ENCODE measurements at places on chromosomes 6 and 20.
A peak's percentile ranks its signal among the peaks of the same experiment; 100 is the strongest.

DNA sequence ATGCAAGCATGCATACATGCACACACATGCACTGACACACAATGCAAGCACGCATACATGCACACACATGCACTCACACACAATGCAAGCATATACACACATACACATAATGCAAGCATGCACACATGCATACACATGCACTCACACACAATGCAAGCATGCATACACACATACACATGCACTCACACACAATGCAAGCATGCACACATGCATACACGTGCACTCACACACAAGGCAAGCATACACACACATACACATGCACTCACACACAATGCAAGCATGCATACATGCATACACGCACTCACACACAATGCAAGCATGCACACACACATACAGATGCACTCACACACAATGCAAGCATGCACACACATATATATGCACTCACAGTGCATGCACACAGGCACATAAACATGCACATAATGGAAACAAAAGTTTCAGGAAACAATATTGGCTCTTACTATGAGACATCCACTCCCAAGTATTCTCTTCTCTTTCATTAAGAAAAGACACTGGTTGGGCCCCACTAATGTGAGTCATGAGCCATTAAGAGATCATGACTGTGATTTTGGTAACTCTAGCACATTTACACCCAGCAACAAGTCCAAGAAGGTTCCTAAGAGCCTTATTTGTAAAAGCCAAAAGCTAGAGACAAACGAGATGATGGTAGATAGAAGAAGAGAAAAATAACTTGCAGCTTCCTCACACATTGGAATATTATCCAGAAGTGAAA lies 22.2 kb downstream of the APCDD1L start:
- DNase-seq, result no peak

GRCh38 chr6:27374824-27375612 lies 13.5 kb upstream of the ZNF391 start:
- peak; percentile 73 for DNase-seq

DNA sequence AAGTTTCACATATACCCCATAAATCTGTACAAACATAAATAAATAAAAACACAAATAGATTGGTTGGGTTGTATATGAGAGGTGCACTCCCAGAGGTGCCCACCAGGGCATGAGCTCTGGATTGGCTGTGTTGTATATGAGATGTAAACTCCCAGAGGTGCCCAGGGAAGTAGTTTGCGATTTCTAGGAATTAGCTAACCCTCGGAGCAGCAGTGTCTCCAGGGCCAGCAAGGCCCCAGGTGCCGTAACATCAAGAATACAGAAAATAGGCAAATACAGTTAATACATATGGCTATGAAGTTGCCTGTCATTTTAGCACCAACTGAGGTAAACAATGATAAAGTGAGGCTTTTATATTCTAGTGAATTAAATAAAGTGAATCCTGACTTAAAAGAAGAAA lies 5.4 kb upstream of the GINM1 start:
- DNase-seq, result no peak

DNA sequence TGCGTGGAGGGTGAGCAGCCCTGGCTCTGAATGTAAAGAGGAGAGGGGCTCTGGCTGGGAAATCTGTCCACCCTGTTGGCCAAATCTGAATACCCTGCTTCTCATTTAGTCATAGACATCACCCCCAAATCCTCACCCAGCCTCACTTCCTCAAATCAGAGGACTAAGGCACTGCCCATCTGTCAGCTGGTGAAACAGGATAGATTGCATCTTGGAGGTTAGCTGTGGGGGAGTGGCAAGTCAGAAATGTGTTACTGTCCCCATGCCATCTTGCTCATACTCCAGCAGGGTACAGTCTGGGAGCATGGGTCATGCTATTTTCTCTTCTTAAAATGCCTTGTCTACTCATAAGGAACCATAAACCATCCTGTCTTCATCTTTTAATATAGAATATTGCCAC lies 9.5 kb upstream of the DTNBP1 start:
- no peak for DNase-seq

DNA sequence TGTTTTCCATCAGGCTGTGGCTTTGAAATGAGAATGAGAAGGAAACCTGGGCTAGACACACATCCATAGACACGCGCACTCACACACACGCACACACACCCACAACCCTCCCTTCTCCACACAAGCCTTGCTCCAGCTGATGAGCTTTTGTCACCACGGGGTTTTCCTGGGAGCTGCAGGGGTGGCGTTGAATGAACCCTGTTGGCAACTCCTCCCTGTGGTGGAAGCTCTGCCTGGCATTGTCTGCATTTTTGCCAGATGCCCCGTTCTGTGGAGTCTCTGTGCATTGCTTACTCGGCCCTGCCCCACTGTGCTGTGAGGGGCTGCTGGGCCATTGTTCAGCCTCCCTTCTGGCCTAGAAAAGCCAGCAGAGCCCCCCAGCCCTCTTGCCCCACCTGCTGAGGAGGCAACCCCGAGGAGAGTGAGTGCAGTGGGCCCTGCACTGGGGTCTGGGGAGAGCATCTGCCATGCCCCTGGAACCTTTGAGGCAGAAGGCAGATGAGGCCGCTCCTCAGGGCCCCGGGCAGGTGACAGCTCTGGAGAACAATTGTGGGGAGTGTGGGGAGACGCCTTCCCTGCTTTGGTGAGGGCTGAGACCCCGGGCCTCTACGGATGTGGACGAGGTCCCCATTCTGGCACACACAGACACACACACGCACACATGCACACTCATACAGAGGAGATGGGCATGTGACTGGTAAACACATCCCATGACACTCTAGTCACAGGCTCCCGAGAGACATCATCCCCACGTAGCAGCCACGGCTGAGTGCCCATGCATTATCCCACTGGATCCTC lies 9.9 kb downstream of the ADIG start:
- no peak for DNase-seq

DNA sequence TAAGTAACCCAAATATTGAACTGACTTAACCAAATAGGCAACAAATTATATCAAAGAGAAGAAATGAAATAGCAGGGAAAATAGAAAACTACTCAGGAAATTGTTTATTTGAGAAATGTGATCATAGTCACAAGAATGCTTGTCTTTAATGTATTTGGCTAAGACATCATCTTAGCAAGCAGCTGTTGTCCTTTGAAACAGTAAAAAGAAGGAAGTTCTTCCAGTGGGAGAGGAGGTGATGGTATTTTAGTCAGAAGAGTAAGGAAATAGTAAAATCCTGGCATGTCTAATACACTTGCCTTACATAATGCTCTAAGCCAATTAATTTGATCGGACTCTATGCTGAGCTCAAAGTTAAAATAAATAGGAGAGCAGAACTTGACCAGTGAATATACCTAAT lies 126.5 kb downstream of the EPM2A start:
- DNase-seq, result no peak

DNA sequence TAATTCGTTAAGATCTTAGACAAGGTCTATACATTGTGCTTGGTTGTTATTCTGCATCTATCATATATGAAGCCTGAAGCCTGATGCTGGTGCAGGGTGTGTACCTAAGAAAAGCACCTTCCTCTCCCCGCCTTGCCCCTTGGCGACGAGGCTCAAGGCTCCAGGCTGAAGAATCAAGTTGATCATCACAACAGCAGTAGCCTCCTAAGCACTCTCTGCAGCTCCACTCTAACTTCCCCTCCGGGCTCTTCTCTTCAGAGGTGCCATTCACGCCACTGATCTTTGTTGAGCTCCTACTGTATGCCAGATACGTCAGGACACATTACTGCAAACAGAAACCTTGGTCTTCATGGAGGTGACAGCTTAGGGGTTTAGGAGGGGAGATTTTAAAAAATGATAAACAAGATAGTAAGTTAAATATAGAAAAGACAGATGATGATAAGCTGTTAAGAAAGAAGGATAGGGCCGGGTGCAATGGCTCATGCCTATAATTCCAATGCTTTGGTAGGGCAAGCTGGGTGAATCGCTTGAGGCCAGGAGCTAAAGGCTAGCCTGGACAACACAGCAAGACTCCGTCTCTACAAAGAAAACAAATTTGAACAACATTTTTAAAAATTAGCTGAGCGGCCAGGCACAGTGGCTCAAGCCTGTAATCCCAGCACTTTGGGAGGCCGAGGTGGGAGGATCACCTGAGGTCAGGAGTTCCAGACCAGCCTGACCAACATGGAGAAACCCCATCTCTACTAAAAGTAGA lies 38.4 kb upstream of the ZNF217 start:
- DNase-seq, result no peak

GRCh38 chr6:307065-307814 lies 15.0 kb downstream of the DUSP22 start:
- DNase-seq, result no peak

GRCh38 chr6:110731196-110731595 lies 84.1 kb downstream of the CDK19 start:
- DNase-seq, result no peak

DNA sequence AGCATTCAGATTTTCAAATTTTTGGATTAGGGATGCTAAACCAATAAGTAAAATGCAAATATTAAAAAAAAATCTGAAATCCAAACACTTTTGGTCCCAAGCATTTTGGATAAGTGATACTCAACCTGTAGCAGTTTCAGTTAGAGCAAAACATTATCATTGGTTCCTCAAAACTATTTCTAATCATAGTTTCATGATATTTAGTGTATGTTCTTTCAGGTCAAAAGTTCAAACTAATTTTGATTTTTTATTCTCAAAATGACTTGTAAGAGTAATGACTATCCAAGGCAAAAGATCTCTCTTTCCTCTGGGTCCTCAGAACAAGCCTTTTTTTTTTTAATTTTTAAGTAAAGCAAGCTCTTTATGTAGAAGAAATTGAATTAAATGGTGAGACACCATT lies 64.0 kb upstream of the TFB1M start:
- DNase-seq, result no peak

GRCh38 chr6:18507018-18507415 lies 119.9 kb downstream of the RNF144B start:
- no peak for DNase-seq

DNA sequence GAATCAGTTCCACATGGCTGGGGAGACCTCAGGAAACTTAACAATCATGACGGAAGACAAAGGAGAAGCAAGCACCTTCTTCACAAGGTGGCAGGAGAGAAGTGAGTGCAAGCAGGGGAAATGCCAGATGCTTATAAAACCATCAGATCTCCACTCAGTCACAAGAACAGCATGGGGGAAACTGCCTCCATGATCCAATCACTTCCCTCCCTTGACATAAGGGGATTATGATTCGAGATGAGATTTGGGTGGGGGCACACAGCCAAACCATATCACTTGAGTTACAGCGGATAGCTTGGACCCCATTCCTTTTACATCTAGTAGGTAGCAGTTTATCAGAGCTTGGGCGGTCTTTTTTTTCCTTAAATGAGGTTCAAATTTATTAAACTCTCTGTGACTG lies 19.1 kb downstream of the AFDN start:
- DNase-seq, result no peak

GRCh38 chr6:167237438-167238145 lies 53.5 kb upstream of the UNC93A start:
- no peak for DNase-seq

- no peak for DNase-seq
Measured at GRCh38 chr6:8242885-8243284, 140.5 kb upstream of the EEF1E1 start.

DNA sequence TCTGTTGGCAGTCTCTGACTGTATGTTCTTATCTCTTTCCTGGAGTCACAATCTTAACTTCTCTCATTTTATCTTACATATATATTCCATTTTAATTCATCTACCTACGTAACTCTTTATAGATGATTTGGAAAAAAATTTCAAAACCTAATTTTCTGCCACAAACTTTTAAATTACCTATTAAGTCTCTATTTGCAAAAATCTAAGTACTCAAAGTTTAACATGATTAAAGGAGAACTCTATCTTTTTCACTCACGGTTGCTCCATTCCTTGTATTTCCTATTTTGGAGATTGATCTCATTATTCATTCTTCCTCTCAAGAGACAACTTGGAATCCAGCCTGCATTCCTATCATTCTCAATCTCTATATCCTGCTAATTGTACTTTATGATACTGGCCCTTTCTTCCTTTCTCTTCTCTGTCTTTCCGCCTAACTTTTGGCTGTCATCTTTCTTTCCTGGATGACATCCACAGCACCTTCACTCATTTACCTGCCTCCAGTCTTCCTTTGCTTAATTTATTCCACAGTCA lies 1071.1 kb upstream of the CITED2 start:
- DNase-seq, result no peak

DNA sequence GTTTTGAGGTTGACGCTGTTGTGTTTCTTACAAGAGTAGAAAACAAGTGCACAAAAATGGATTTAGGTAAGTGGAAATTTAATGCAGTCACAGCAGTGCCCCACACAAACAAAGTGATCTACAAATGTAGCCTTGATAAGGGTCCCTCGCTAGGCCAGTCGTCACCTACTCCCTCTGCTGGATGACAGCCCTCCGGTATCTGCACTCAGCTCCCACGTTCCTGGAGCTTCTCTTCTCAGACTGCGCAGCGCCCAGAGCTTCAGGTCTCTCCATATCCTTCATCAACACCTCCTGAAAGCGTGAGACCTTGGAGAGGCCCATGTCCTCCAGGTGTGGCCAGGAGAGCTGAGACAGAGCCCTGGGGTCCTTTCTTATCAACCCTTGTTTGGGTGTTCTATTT lies 58.3 kb upstream of the MAP3K4 start:
- DNase-seq, result no peak

DNA sequence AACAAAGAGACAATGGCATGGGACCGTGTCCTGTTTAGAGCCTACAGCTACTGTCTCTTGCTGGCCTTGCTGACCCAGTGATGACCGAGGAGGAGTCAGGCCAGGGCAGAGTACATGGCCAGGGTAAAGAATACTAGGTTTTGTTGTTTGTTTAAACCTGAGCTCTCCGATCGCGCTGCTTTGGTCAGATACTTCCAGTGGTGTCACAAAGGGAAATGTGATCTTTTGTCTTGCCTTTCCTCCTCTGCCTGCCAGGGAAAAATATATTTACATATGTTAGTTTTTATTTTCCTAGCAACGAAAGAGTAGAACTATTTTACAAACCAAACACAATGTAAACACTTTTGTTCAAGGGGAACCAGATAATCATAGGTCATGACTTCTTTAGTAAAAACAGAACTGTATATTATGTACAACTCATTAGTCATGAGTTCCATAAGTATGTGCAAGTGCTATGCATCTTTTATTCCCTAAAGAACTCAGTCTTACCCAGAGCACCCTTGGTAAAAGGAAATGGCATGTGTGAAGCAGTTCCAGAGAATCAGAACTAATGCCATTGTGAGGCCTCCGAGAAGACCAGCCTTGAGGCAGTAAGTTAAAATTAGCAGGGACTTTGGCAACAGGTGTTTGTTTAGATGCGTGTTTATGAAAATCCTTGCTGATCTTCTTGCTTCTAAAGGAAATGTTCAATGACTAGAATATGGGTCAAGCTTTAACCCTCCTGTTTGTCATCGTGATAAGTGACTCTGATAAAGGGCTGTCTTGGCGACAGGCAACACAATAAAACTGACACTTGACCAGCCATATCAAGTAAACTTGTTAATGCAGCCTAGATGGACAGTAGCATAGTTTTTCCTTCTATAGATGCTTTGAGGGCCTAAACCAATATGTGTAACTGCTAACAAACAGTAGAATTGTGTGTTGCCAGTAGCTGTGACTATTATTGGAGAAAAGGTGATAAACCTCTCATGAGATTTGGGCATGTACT lies 204.6 kb downstream of the NKAIN2 start:
- DNase-seq, result no peak

- DNase-seq, result peak; percentile 60
Measured at GRCh38 chr6:41707565-41708200, 27.7 kb downstream of the TFEB start.

GRCh38 chr6:159008656-159009288 lies 8.8 kb upstream of the RSPH3 start:
- DNase-seq, result peak; percentile 60

- DNase-seq, result no peak
Measured at GRCh38 chr6:28742668-28743270, 181.0 kb downstream of the TRIM27 start.

GRCh38 chr6:136113736-136114173 lies 136.4 kb downstream of the MTFR2 start:
- DNase-seq, result no peak
